IPS-NIHi11 (cell line): ENCODE measurements at places on chromosomes 12 and 14.

GRCh38 chr12:116594325-116595038 lies 35.3 kb downstream of the MAP1LC3B2 start:
- no peak for DNase-seq

DNA sequence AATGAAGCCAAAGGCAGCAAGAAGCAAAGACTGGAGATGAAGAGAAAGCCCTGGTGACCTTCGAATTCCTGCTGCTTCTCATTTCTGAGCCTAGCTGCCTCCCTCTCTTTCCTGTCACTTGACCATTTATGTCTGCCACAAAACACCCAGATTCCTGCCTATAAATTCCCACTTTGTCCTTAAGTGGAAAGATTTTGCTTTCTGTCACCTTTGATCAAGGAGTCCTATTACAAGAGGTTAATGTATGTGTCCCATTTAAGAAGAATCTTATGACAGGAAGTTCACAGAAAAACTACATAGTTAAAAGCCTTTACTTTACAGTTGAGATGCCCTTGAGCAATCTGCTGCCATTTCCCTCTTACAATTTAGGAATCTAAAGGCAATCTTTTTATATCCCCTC lies 155.7 kb downstream of the GALC start:
- DNase-seq: no peak

- peak; percentile 54 for DNase-seq
These were observed 27.4 kb downstream of the OAS2 start for GRCh38 chr12:113005762-113006161.

DNA sequence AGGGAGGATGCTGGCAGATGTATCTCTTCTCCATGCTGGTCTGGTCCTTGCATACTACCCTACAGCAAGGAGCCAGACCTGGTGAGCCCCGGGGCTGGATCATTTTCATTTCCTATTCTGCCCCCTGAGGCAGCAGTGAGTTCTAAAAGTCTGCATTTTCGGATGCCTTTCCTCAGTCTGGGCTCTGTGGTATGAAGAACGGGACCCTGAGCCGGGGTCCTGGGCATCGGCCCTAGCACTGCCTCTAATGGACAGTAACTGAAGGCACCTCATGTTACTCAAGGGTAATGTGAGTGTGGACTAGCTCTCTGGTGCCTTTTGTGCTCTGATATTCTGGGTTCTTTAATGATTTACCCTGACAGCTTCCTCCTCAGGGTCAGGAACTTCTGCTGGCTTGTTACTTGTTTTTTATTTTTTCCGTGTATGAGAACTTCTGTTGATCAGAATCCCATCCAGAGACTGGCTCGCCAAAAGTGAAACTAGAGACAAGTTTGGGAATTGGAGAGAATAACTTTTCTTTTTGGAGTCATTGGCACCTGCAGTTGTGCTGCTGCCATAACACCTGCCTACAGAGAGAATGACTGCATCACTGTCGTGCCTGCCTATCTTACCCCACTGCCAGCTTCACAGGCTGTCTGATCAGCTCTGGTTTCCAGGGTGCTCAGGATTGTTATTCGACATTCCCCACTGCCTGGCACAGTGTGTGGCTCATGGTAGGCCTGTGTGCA lies 62.3 kb downstream of the SUSD6 start:
- DNase-seq: peak; percentile 28

GRCh38 chr14:40204441-40205175 lies 772.4 kb upstream of the FBXO33 start:
- DNase-seq: peak; percentile 12

DNA sequence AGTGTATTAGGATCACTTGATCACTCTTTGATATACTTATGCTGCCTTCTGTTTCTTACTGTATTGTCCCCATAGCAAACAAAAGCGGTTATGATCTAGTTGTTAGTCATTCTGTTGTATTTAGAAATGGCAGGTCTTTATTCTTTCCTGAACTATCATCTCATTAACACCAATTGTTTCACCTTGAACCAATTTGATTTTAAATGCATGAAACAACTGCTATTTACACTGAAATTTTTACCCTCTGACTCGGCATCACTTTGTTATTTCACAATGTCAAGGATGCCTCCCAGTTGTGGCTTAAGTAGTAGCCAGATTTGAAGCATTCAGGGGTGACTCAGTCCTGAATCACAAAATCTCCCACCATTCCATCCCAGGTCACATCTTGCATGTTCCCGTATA lies 303.5 kb downstream of the EGLN3 start:
- no peak for DNase-seq

DNA sequence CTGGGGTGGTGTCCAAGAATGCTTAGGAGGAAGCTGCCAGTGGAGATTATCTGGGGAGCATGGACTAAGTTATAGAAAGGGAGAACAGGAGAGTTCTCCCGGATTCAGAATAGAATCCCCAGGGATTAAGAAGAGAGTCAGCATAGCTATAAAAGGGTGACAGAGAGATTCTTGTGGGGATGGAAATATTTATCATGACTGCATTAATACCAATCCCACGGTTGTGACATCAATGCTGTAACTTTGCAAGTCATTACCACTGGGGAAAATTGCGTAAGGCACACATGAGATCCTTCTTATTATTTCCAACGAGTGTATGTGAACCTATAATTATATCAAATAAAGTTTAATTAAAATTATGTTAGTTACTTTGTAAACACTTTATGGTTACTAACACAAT lies 447.9 kb upstream of the TMEM132C start:
- no peak for DNase-seq

DNA sequence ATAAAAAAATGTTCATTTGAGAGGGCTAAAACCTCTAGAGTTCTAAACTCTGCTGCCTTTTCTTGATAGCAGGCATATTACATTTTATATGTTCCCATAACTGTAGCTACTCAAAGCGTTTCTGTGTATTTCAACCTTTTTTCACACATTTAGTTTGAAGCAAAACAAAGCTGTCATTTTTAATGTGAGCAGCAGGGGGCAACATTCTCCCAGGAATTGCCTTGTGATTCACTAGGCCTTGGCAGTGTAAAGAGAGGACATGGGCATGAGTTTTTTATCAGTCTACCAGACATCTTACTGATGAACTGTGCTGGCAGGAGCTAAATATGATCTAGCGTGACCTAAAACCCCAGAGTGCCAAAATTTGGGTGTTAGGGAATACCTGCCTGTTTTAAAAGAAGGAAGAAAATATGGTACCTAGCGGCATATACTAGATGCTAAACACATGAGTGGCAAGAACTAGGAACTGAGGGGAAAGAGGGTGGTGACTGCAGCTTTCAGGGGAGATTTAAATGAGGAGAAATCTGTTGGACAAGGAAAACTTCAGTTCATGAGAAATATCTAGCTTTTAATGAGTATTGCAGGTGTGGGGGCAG lies 65.3 kb downstream of the IFT43 start:
- peak; percentile 69 for DNase-seq

- no peak for DNase-seq
These were observed 85.7 kb downstream of the SPPL3 start for GRCh38 chr12:120818416-120818815.

DNA sequence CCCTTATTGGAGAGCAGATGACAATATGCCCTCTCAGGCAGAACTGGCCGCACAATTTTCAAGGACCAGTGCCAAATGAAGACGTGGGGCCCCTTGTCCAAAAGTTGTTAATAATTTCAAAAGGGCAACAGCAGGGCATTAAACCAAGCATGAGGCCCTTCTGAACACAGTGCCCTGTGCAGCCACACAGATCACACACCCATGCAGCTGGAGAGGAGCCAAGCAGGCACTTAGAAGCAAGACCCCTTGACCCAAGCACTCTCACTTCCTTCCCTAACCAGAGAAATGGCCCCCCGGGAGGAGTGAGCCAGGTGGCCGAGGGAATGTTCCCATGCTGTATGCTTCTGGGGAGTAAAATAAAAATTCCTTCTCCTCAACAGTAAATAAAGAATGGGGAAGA lies 114.0 kb upstream of the TMPO start:
- DNase-seq: no peak

DNA sequence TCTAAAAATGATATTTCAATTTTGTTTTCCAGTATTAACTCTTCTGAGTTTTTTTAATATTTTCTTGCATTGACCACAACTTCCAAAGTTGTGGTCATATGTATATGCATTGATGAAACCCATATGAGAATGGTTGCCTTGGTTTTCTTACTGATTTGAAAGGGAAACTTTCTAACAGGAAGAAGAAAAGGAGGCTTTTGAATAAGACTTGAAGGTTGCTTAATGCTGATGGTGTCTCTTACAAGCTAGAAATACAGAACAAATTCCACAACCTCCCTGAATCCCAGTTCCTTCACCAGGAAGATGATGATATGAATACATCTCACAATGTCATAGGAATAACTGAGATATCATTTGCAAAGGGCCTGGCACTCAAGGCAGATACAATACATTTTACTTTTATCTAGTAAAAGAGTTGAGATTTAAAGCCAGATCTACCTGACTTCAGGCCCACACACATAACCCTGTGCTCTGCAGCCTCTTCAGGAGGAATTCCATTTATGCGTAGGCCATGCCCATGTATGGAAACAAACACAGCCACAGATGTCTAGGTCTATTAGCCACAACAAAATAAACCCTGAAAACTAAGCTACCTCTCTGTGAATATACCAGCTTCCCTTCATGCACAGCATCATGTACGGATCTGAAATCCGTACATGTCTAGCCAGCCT lies 165.4 kb upstream of the PLEKHG7 start:
- peak; percentile 15 for DNase-seq

DNA sequence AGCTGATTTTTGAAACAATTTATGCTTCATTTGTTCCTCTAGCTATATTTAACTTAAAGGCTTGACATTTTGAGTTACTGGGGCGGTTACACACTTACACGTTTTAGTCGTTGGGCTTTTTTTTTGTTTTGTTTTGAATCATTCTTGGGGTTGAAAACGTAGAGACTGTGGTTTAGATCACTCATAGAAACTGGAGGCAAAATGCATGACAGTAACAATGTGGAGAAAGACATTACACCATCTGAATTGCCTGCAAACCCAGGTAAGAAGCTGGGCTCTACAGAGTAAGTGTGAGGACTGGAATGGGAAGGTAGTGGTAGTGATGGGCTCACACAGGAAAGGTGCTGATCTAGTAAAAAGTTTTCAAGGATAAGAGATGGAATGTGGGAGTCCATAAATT lies at the start of gene CLEC2D:
Gene CLEC2D (plus strand): TSS at position 180 of the 400 bp plus-strand sequence. CDS start 22 bp downstream, at position 202.
- no peak for DNase-seq

DNA sequence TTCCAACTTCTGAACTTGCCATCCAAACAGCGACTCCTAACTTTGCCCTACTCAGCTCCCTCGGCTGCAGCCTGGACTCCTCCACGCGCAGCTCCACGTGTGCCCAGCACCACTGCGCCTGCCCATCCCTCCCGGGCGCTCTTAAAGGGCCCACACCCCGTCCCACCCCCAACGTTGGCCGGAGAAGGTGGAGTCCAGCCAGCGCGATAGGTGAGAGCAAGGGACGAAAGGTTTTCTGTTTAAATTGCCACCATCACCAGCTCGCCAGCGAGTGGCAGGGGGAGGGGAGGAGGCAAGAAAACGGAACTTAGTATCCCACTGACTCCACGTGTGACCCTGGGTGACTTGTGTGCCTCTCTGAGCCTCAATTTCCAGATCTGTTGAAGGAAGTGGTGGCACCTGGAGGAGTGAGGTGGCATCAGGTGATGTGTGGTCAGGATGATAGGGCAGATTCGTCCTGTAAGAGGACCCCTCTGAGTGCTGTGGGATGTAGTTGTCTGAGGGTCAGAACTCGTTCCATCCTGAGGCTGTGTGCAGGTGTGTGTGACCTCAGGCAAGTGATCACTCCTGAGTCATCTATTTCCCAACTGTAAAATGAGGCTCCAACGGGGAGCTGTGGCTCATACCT lies 59.7 kb downstream of the TRPV4 start:
- DNase-seq: no peak

- no peak for DNase-seq
These were observed 8.1 kb downstream of the SYNE3 start for GRCh38 chr14:95508377-95508776.

- DNase-seq: no peak
These were observed 179.1 kb upstream of the HIF1A start for GRCh38 chr14:61516118-61516743.

GRCh38 chr12:116266168-116266601 lies 11.3 kb downstream of the MED13L start:
- peak; percentile 32 for DNase-seq

DNA sequence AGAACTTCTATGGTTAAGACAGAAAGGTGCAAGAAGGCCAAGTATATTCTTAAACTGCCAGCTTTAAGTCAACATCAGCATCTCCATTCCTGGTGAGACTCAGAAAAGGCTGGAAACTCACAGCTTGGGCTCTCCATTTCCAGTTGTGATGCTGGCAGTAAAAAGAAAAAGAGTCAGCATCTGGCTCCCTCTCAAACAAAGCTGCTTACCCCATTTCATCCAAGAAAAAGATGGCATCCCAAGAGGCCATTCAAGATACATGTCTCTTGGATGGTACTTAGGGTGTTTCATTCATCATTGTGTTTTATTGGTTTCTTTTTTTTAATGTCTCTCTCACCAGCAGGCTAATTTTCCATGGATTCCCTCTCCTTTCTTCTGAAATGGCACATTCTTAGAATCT lies 61.9 kb downstream of the DCAF5 start:
- DNase-seq: no peak

DNA sequence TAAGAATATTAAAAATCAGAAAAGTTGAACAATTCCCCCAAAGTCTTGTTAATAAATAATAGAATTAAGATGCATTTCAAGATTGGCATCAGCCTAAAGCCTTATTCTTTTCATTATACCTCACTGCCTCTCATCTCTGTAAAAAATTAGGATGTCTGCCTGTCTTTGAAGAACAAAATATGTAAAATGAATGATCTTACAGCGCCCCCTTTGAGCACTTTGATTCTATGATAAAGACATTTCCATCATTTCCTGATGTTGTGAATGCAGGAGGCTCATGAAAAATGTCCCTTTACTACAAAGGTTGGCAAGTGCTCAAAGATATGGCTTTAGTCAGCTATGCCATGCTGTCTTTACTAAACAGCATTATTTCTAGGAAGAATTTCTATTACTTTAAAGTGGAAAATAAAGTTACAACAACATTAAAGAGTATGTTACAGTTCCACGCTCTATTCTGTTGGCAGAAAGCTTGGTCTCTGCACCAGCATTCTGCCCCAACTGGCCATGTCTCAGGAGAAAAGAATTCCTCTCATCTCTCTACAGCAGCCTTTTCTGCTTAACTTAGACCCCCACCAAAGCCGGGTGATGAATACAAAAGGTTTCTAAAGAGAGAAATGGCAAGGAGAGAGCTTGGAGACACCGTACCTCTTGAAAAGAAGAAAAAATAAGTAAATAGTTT lies 95.1 kb downstream of the LLPH start:
- peak; percentile 15 for DNase-seq
